ENCODE measurements at places on chromosomes 4 and X. TPM values are rescaled to one million over a fixed set of nuclear protein-coding genes. Genes with fewer than 3 reads are reported as not detected.
A peak's percentile ranks its signal among the peaks of the same experiment; 100 is the strongest.

- H3K4me3 ChIP-seq = no peak overlapping the region
- H3K36me3 ChIP-seq = peaks cover under 1% of the 10 kb centered on the region
- no peak overlapping the region for H3K27ac ChIP-seq
Observed at GRCh38 chr4:158993891-158994290, 109.0 kb upstream of the RAPGEF2 start.

Gene ING2
- 19.2 TPM for total RNA-seq

- DNase-seq = no peak
- H3K27me3 ChIP-seq = no peaks in the 10 kb centered on the region
- H3K27ac ChIP-seq = no peak overlapping the region
- no peaks in the 10 kb centered on the region for H3K36me3 ChIP-seq
- peaks cover 8% of the 10 kb centered on the region for H3K4me1 ChIP-seq
Observed at GRCh38 chr4:158122501-158122900, 50.3 kb downstream of the GASK1B start.

- no peak for DNase-seq
- H3K36me3 ChIP-seq = peaks cover 12% of the 10 kb centered on the region
- H3K4me3 ChIP-seq = no peak overlapping the region
- no peaks in the 10 kb centered on the region for H3K27me3 ChIP-seq
Observed at GRCh38 chr4:88955580-88956380, 101.2 kb downstream of the FAM13A start.

DNA sequence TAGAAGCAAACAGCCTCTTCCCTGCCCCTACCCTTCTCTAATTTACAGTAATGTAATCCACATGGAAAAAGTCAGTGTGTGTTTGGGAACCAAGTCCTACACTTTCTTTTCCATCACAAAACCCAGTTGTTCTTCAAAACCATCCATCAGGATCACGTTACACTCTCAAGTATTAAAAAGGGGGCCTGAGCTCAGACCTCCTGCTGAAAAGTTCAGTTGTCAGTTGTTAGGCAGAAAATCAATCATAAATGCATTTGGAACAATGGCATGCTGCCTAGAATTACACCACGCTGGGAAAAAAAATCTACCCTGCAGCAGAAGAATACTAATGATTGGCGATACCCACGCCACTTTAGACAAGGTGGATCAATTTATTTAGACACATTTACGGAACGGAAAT, 236.5 kb downstream of the PARM1 start:
- no peak overlapping the region for H3K4me3 ChIP-seq
- DNase-seq = no peak
- H3K27me3 ChIP-seq = no peaks in the 10 kb centered on the region
- peaks cover 2% of the 10 kb centered on the region for H3K36me3 ChIP-seq

- H3K36me3 ChIP-seq = no peaks in the 10 kb centered on the region
- no peak overlapping the region for H3K4me3 ChIP-seq
- peaks cover 32% of the 10 kb centered on the region for H3K4me1 ChIP-seq
- DNase-seq = no peak
- H3K27ac ChIP-seq = peak overlapping the region; percentile 78
- no peaks in the 10 kb centered on the region for H3K27me3 ChIP-seq
Observed at GRCh38 chr4:145730026-145730425, 50.1 kb downstream of the C4orf51 start.

Gene GUCY1A1
- 4.0 TPM for total RNA-seq

DNA sequence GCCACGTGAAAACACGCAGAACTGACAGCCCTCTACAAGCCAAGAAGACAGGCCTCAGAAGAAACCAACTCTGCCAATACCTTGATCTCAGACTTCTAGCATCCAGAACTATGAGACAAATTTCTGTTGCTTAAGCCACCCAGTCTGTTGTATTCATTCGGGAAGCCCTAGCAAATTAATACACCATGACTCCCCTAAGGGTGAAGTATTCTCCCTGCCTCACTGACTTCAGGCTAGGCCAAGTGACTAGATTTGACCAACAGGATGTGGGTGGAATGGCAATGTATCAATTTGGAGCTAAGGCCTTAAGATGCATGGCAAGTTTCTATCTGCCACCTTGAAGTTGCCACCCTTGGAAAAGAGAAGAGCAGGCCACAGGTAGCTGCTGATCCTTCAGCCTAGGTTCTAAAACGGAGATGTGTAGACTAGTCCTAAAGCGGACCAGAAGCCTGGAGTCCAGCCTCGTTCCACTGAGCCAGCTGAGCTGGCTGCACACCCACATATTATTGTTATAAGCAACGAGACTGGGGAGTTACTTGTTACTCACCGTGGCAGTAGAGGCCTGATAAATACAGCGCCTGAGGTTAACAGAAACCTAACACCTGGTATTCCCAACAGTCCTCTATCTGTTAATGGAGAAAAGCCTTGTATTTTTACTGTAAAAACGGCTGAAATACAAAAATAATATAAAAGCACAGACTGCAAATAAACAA, 16.4 kb downstream of the SCARB2 start:
- H3K4me3 ChIP-seq = no peak overlapping the region
- peak overlapping the region; percentile 83 for H3K27ac ChIP-seq
- no peak for DNase-seq
- peaks cover 38% of the 10 kb centered on the region for H3K4me1 ChIP-seq
- peaks cover 33% of the 10 kb centered on the region for H3K36me3 ChIP-seq

DNA sequence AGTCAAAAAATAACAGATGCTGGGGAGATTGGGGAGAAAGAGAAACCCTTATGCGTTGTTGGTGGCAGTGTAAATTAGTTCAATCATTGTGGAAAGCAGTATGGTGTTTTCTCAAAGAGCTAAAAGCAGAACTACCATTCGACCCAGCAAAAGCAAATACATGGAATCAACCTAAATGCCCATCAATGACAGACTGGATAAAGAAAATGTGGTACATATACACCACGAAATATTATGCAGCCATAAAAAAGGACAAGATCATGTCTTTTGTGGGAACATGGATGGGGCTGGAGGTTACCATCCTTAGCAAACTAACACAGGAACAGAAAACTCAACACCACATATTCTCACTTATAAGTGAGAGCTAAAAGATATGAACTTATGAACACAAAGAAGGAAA, 188.9 kb downstream of the CAMK2D start:
- H3K36me3 ChIP-seq = peaks cover 8% of the 10 kb centered on the region
- no peak overlapping the region for H3K4me3 ChIP-seq
- no peak for DNase-seq
- peaks cover 17% of the 10 kb centered on the region for H3K4me1 ChIP-seq
- no peak overlapping the region for H3K27ac ChIP-seq

GRCh38 chr4:15001248-15001868, 923 bp upstream of the CPEB2 start:
- H3K4me1 ChIP-seq = peaks cover 11% of the 10 kb centered on the region
- peak overlapping the region; percentile 92 for H3K27ac ChIP-seq
- no peaks in the 10 kb centered on the region for H3K36me3 ChIP-seq
- peaks cover 20% of the 10 kb centered on the region for H3K27me3 ChIP-seq

GRCh38 chr4:16027626-16028025, 56.2 kb downstream of the PROM1 start:
- H3K4me1 ChIP-seq = peaks cover 19% of the 10 kb centered on the region
- peaks cover 6% of the 10 kb centered on the region for H3K36me3 ChIP-seq
- no peak overlapping the region for H3K27ac ChIP-seq
- H3K27me3 ChIP-seq = no peaks in the 10 kb centered on the region

Gene RHOXF2B
- total RNA-seq = not detected

DNA sequence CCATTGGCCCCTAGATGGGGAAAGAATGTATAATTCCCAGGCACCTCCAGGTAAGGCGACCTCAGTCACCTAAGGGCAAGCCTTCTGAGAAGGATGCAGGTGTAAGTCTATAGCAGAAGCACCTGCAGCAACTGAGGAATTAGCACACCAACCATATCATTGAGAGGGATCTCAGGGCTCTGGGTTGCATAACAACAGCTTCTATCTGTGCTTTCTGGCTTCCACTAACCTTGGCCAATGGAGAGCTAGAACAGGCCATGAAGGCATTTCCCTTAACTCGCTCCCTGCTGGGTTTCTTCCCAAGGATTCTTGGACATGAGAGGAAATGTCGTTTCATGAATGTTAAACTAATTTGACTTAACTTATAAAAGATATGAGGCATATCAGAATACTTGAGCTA, 177.8 kb upstream of the GK2 start:
- DNase-seq = no peak
- H3K27ac ChIP-seq = no peak overlapping the region
- no peak overlapping the region for H3K4me3 ChIP-seq
- H3K4me1 ChIP-seq = no peaks in the 10 kb centered on the region
- no peaks in the 10 kb centered on the region for H3K36me3 ChIP-seq

- DNase-seq = no peak
- no peaks in the 10 kb centered on the region for H3K36me3 ChIP-seq
- no peak overlapping the region for H3K4me3 ChIP-seq
- peaks cover 8% of the 10 kb centered on the region for H3K27me3 ChIP-seq
- H3K4me1 ChIP-seq = peaks cover 2% of the 10 kb centered on the region
Observed at GRCh38 chr4:153089742-153090141, 114.5 kb upstream of the TRIM2 start.

Gene PASD1
- total RNA-seq = not detected

DNA sequence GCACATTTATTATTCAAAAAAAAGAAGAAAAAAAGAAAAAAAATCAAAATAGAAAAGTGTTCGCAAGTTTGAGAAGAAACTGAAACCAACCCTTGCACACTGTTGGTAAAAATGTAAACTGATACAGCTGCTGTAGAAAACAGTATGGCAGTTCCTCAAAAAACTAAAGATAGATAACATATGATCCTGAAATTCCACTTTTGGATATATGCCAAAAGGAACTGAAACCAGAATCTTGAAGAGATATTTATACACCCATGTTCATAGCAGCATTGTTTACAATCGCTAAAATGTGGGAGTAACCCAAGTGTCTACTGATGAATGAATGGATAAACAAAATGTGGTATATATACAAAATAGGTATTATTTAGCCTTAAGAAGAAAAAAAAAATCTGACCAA, 155.4 kb downstream of the TBCK start:
- no peaks in the 10 kb centered on the region for H3K27me3 ChIP-seq
- H3K4me3 ChIP-seq = no peak overlapping the region
- H3K4me1 ChIP-seq = no peaks in the 10 kb centered on the region

DNA sequence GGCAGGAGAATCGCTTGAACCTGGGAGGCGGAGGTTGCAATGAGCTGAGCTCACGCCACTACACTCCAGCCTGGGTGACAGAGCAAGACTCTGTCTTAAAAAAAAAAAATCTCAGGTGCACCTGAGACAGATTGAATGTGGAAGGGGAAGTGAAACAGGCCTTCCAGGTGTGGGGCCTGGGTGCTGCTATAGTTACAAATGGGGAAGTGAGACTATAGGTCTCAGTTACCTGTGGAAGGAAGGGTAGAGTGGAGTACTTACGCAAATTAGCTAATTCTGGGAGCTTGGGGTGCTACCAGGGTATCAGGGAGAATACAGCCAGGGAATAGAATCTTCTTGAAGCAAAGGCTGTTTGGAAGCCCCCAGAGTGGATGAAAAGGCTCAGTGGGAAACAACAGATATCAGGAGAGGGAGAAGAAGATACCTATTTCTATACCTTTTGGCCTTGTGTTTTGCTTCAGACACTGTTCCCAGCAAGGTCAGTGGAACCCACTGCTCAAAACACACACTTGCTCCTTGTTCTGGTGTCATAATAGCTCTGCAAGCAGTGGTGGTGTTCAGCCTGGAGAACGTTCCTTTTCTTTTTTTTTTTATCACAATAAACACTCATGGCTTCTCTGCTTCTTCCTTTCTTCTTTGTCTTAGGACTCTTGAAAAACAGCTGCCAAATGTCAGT, 7.0 kb downstream of the CD38 start:
- H3K27ac ChIP-seq = no peak overlapping the region

- no peak overlapping the region for H3K4me3 ChIP-seq
- H3K27me3 ChIP-seq = no peaks in the 10 kb centered on the region
- DNase-seq = no peak
- peaks cover 2% of the 10 kb centered on the region for H3K36me3 ChIP-seq
- no peak overlapping the region for H3K27ac ChIP-seq
- peaks cover 9% of the 10 kb centered on the region for H3K4me1 ChIP-seq
Observed at GRCh38 chr4:66842026-66842723, 703.1 kb downstream of the CENPC start.

Measured in progenitor cell of endocrine pancreas (in vitro differentiated cells).